ENCODE measurements at places on chromosomes 5 and 9.

GRCh38 chr9:134390947-134391318, 64.7 kb downstream of the RXRA start:
- no peak for DNase-seq

- peak; percentile 73 for DNase-seq
Observed at GRCh38 chr5:179801304-179802206, 5.1 kb downstream of the MGAT4B start.

GRCh38 chr9:127147251-127147650, 24.8 kb upstream of the ANGPTL2 start:
- DNase-seq: no peak

DNA sequence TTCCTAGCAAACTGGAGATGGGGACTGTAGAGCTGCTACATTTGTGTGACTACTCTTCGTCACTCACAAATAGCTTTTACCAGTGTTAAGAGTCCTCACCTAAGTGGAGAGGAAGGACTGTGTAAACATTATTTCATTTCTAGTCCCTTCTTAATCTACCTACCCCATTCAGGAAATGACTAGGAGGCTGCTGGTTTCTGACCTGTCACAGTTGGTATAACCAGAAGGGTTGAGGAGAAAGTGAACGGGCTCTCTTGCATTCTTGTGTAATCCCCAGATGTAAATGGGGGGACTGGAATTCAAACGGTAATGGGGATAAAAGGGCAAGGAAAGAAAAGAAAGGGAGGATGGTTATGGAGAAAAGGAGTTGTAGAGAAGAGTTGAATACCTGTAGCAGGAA, 35.4 kb upstream of the BNIP1 start:
- DNase-seq: no peak

GRCh38 chr5:133917785-133918184, 50.6 kb downstream of the C5orf15 start:
- no peak for DNase-seq

GRCh38 chr5:135222771-135223170, 176.3 kb downstream of the MACROH2A1 start:
- DNase-seq: peak; percentile 35

- DNase-seq: no peak
Observed at GRCh38 chr9:137376386-137376785, 46.6 kb downstream of the EXD3 start.

GRCh38 chr5:84480873-84481637, 96.4 kb upstream of the EDIL3 start:
- DNase-seq: no peak

DNA sequence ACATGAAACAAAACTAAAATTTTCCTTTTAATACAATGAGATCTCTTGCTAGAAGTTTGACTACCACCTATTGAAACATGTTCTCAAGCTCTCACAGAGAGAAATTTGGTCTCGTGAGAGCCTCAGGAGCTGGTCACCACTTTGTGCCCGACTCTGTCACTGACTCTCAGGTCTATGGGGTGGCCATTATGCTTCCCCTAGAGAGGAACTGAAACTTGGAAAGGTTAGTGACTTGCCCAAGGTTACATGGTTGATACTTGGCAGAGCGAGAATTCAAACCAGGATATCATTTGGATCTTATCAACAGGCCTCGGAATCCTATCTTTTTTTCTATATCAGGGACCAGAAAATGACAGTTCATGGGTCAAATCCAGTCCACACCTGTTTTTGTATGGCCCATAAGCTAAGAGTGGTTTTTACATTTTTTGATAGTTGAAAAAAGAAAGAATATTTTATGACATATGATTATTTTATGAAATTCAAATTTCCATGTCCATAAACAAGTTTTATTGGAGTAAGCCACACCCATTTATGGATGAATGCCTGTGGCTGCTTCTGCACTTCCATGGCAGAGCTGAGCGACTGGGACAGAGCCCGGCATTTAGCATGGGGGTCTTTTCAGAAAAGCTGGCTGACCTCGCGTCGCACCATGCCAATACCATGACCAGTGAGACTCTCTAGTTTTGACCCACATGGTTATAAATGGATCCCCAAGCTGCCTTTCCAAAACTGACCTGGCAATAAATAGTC, 44.8 kb upstream of the EQTN start:
- DNase-seq: no peak

GRCh38 chr9:136422876-136423275, 12.4 kb downstream of the PMPCA start:
- no peak for DNase-seq

DNA sequence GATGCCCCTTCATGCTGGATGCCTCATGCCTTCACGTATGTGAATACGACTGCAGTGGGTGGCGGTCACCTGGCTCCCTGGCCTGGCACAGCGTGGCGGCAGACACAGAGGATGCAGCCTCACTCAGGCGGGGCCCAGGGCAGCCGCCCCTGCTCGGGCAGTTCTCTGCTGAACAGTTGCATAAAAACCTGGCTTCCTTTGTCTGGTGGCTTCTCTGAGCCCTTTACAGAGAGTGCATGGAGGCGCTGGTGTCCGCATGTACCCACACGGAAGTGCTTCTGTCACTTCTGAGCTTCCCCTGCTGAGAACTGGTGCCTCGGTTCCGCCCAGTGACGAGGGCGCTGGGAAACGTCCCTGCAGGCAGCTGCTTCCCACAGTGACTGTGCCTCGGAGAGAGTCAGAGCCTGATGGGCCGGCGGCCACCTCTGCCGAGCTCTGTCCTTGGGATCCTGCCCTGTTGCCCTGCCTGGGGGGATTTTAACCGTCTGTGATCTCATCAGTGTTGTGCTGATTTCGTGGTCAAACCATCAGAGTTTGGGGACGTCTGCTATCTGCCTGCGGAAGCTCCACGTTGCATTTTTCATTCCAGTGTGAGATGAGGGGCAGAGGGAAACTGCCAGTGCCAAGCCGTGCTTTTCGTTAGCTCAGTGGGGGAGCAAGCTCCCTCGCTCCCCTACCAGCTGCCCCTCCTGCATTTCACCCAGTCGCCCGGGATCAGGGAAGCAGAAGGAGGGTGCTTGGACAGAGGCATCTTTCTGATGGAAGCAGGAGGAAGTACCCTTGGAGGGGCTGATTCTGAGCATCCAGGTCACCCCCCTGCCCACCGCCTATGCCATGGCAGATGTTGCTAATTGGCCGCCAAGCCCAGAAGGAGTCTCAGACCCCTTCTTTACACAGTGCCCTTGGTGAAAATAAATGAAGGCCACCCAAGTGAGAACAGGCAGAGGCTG, 153.0 kb upstream of the COL5A1 start:
- no peak for DNase-seq

- DNase-seq: no peak
Observed at GRCh38 chr9:109107402-109108240, 12.1 kb downstream of the TMEM245 start.

- no peak for DNase-seq
Observed at GRCh38 chr5:31415009-31415923, 116.6 kb downstream of the DROSHA start.

GRCh38 chr9:76107482-76107881, 217.0 kb downstream of the PCSK5 start:
- no peak for DNase-seq

- no peak for DNase-seq
Observed at GRCh38 chr5:178505639-178506407, 84.4 kb downstream of the COL23A1 start.

- no peak for DNase-seq
Observed at GRCh38 chr5:142860270-142860669, 90.1 kb downstream of the ARHGAP26 start.

GRCh38 chr9:13586587-13587374, 307.3 kb upstream of the MPDZ start:
- no peak for DNase-seq

- DNase-seq: peak; percentile 46
Observed at GRCh38 chr9:119284118-119284517, 85.1 kb downstream of the BRINP1 start.

DNA sequence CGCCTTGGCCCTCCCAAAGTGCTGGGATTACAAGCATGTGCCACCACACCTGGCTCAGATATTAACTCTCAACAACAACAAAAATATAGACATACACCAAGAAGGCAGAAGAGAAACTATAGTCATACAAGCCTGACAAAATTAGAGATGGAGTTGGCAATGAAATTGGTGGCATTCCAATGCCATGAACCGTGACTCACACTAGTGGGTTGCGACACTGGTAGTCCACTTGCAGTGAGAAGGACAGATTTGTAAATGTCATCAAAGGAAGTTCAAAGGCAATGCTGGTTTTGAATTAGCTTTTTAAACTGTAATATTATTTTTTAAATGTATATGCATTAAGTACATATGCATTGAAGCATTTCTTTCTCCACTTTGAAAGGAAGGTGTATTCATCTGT, 8.5 kb upstream of the DNAJC25 start:
- DNase-seq: no peak

DNA sequence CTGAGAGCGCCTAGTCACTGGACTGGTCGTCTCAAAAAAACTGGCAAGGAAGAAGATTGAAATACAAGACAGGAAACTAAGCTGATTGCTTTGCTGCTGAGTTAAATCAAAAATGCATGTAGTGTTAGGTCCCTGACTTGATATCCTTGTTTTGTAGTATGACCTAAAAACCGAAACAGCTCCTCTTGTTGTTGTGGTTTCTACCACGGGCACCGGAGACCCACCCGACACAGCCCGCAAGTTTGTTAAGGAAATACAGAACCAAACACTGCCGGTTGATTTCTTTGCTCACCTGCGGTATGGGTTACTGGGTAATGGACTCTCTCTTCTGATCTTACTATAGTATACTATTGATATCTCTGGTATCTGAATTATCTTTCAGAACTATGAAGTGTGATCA, 4.3 kb downstream of the MTRR start:
- DNase-seq: no peak

DNA sequence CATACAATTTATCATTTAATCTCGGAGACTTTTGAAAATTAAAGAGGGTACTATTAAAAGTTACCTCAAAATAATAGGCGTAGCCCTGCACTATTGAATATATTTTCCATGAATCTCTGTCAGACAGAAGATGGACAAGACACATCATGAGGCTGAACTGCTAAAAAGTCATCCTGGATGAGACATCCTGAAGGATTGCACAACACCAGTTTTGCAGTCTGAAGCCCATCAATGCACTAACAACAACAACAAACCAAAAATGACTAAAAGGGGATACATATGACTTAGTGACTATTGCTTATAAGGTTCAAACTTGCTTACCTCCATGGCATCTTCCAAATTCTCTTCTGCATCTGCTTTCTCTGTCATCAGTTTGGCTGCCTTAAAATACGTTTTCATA, 15.7 kb downstream of the LMBRD2 start:
- no peak for DNase-seq

DNA sequence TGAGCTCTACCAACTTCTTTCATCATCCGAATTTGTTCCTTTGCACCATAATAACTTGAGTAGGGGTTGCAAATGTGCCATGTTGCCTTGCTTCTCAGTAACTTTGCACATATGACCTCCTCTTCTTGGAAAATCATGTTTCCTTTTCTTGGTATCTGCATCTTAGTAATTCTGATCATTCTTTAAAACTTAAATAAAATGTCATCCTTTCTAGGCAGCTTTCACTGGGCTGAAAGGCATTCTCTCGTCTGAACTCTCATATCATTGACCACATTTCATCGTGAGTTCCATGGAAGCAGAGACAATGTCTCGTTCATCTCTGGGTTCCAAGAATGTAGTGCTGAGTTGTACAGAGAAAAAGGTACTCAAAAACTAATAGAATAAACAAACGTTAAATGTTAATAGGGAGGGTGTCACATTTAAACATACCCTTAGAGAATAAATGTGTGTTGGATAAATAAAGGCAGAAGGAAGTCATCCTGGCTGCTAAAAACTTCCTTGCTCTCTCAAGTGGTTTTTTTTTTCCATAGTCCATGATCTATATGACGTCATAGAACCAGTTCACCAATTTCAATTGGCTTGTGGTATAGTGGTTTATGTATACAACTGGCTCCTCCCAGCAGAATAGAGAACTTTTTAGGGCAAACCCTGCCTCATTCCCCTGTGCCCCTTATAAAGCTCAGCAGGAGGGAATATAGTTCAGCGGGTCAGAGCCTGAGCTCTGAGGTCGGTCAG, 218.1 kb upstream of the TRIM32 start:
- no peak for DNase-seq

DNA sequence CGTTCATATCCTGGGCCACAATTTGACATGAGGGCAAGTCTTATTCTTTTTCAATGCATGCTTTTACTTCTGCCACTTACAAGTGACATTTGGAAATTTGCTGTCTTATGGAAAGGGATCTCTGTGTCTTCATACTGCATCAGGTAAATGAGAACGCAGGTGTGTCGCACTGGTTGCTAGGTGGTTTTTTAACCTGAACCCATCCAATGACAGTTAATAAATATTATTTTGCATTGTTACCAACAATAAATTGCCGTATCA, 1.1 kb downstream of the ADAMTS16 start:
- DNase-seq: no peak

- DNase-seq: no peak
Observed at GRCh38 chr5:58450811-58451629, 8.9 kb downstream of the PLK2 start.

GRCh38 chr9:5531101-5531882, 21.0 kb downstream of the PDCD1LG2 start:
- DNase-seq: no peak

GRCh38 chr9:28001096-28001495, 427.8 kb upstream of the C9orf72 start:
- no peak for DNase-seq

GRCh38 chr5:119315516-119315949, 40.3 kb upstream of the TNFAIP8 start:
- DNase-seq: no peak

DNA sequence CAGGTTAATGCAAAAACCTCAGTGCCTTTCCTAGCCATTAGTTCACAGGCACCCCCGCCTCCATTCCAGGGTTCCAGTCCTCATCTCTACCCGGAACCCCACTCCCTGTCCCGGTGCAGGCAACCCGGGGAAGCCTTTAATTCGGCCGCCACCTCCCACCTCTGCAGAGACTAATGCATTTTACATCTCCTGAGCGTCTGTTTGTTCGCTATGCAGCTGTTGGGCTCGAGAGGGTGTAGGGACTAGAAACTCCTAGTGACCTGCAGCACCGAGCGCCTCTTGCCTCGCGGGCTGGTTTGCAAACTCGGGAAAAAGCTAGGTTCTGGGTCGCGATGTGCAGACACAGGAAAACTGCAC, 3.6 kb downstream of the GDNF start:
- DNase-seq: no peak

DNA sequence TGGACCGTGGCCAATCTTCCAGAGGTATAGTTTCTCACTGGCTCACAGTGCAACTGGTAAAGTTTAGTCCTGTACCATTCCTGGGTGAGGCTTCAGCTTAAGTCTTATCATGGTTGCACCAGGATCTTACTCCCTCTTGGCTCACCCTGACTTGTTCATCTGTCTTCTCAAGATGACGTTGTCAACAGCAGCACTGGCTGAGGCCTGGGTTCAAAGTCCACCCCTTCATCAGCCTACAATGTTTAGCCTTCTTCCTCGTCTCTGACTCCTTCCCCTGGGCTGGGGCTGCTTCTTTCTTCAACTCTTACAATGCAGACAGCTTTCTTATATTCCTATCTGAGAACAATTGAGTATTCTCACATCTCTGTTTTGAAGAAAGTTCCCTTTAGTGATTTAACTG, 311.1 kb upstream of the CLINT1 start:
- no peak for DNase-seq

DNA sequence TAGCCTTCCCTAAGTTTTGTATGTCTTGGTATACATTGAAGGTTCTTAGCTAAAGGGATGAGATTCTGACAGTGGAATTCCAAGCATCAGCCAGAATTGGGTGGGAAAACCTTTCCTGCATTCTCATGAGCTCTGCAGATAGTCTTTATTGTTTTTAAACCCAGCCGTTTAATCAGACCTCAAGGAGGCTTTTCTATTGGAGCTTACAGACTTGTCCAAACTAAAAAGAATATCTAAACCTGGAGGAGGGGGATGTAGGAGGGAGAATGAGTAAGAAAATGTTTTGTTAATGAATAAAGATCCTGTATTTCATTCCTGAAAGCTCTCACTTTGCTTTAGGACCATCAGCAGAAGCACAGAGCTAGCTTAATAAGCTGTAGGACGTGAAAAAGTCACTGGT, 41.7 kb downstream of the EBF1 start:
- DNase-seq: no peak
